ENCODE measurements at places on chromosomes 2 and 18.
A peak's percentile ranks its signal among the peaks of the same experiment; 100 is the strongest.

- DNase-seq, result no peak
These were observed 191.7 kb downstream of the ERBB4 start for GRCh38 chr2:212346865-212347264.

GRCh38 chr18:54222922-54223567 is 1.4 kb downstream of the MBD2 start:
- peak; percentile 35 for DNase-seq

DNA sequence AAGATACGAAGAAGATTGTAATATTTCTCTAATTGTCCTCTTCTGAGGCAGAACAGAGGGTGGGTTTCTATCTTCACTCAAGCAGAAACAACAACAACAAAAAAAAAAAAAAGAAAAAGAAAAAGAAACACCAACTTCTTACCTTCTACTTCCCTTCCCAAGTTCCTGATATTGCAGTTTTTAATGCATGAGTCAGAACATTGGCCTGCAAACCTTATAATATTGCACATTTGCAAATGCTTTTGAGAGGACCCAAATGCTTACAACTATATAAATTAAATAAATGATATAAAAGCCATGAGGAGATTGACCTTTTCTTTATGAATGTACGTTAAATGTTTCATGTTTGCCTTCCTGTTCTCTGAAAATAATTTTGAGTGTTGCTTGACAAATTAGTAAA is 37.3 kb downstream of the PAX3 start:
- no peak for DNase-seq

- no peak for DNase-seq
These were observed 119.2 kb downstream of the ANKRD44 start for GRCh38 chr2:197191177-197191939.

GRCh38 chr2:10520154-10520553 is 72.0 kb upstream of the ODC1 start:
- DNase-seq, result no peak

GRCh38 chr2:11711751-11712150 is 34.7 kb upstream of the LPIN1 start:
- DNase-seq, result no peak

GRCh38 chr2:152718909-152719645 is 657 bp downstream of the ARL6IP6 start:
- no peak for DNase-seq

- DNase-seq, result no peak
These were observed 13.4 kb upstream of the DLX2 start for GRCh38 chr2:172116107-172116506.

DNA sequence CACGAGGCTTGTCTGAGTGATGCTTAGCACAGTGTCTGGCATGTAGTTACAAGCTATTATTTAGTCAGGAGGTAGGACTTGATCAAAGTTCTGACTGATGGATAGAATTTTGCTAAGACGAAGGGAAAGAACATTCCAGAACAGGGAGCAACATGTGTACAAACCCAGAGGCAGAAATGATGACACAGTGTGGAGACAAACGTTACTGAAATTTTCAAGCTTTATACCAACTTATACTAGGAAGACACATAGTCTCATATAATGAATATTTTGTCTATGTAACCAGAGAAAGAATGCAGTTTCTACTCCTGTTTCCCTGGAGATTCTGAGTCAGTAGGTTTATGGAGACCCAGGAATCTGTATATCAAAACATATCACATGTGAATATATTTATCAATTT is 123.4 kb downstream of the FAM124B start:
- DNase-seq, result no peak

- DNase-seq, result no peak
These were observed 1421.4 kb upstream of the NXPH2 start for GRCh38 chr2:140201572-140201971.
